Hepatocyte (in vitro differentiated cells): ENCODE measurements at places on chromosomes 5 and 9.

DNA sequence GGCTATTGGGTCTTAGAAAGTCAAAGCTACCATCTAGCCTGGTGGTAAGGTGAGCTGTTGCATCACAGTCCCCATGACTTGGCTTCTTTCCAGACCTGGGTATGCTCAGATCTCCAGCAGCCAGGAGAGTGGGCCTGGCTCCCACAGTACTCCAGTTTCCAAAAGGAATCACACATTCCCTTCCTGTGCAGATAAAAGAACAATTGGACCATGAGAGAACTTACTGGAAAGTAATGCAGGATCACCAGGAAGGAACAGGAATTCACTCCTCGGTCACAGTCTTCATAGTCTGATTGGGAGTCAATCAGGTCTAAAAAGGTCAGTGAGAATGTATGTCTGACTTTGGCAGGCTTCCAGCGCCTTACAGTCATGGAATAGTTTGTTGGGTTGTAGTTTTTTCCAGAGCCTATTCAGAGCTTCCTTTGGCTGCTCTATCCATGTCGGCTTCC is 47.8 kb upstream of the CD180 start:
- peak; percentile 42 for DNase-seq

- no peak for DNase-seq
Observed at GRCh38 chr5:38576442-38576841, 20.0 kb upstream of the LIFR start.

GRCh38 chr9:127628758-127629467 is 16.8 kb downstream of the STXBP1 start:
- no peak for DNase-seq

DNA sequence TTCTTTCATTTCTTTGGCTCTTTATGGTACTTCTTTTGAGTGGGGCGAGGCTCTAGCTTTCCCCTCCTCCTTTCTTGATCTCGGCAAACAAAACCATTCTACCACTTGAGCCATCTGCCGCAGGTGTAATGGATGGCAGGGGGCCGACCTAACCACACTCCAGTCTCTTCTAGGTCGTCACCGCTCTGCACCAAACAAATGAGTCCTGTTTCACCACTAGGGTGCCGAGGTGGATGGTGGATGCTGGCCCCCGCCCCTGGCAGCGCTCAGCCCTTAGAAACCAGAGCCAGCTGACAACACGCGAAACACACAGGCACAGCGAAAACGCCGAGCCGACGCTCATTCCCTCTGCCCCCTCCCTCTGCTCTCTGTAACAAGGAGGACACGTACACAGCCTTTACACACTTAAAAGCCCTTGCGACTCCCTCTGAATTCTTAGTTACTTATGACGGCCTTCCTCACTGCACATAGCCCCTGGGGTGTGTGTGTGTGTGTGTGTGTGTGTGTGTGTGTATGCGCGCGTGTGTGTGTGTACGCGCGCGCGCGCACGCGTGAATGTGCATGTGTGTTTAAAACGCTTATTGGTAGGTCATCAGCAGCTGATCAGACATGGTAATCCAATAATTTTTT is 199.4 kb downstream of the MEF2C start:
- no peak for DNase-seq

- DNase-seq = no peak
Observed at GRCh38 chr9:126591922-126592321, 21.8 kb upstream of the LMX1B start.

GRCh38 chr9:80320480-80320879 is 748.7 kb downstream of the TLE4 start:
- DNase-seq = no peak

DNA sequence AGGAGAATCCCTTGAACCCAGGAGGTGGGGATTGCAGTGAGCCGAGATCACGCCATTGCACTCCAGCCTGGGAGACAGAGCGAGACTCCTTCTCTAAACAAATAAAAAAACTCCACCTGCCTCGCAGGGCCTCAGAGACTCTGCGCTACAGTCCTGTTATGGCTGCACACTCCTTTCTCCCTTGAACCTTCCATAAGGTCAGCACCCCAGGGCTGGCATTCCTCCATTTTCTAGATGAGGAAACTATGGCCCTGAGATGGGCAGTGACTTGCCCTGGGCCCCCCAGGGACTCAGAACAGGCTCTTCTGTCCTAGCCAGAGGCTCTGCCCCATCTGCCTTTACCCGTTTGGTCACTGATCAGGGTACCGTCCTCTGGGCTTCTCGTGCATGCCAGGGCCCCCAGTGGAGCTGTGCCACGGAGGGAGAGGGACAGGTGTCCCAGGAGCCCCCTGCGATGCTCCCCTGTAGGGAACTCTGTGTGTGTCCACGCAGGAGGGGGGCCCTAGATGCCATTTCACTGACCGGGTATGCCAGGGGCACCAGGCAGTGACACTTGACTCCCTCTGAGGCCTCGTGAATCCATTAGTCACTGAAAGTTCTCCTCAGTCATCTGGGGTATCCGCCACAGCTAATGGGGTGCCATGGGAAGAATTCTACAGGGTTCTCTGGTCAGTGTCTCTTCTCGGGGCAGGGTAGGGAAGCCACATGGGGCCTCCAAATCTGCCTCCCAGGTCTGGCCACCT is 16.2 kb downstream of the RALGDS start:
- DNase-seq = no peak

DNA sequence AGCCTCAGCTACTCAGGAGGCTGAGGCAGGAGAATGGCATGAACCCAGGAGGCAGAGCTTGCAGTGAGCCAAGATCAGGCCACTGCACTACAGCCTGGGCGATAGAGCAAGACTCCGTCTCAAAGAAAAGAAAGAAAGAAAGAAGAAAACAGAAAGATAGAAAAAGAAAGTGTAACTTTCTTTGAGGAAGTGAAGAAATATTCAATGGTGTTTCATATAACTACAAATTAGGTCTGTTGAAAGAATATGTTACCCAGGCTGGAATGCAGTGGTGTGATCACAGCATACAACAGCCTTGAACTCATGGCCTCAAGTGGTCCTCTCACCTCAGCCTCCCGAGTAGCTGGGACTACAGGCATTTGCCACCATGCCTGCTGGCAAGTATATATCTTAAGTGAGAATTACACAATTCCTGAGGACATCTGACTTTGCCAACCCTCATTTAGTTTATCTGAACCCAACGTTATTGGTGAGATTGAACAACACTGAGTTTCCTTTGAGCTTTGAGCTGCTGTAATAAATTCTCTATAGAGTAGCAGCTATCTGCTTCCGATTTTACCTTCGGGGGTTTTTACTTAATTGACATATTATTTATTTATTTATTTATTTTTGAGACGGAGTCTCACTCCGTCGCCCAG is 2.0 kb upstream of the FAF2 start:
- no peak for DNase-seq

DNA sequence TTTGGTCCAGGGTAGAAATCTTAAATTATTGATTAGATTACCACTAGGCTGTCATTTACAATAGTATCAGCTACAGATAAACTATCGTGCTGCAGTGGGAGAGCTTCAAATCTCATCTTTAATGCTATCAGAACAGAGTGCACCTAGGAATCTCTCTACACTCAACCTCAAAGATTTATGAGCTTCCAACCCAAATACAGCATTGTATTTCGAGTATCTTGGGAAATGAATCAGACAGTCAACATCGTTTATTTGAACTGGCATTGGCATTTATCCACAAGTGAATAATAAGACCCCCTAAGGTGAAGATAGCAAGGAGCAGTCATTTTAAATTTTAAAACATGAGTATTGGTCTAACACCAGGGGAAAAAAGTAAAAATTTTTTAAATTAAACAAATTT is 1203.2 kb downstream of the CDH12 start:
- DNase-seq = no peak

- DNase-seq = no peak
Observed at GRCh38 chr5:141615991-141616720, 2.6 kb downstream of the DIAPH1 start.

DNA sequence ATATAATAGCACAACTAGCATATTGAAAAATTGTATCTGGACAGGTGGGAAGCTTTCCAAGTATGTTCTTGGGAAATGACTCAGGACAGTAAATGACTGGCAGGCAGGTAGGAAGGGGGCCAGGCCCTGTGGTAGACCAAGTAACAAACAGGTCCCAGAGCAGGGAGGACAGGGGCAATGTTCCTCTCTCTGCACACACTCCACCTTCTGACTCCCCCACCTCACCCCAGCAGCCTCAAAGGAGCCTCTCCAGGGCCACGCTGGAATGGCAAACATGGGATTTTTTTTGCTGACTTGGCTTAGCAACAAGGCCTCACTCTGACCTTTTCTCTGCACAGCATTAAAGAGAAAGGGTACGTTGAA is 31.1 kb upstream of the IQGAP2 start:
- peak; percentile 30 for DNase-seq

DNA sequence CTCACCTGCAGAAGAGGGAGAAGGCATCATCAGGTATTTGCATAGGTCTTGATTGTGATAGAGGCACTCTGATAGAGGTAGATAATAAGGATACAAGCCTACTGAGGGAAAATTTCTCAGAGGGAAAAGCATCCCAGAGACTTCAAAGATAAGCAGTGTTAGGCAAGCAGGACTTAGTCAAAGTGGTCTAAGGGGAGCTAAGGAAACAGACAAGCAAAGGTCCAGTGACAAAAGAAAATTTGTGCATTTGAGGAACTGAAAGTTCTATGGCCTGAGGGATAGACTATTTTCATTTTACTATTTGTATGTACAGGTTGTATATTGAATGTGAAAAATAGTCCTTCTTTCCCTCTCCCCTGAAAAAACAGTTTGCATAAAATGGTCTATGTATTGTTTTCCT is 27.4 kb downstream of the OXCT1 start:
- DNase-seq = no peak

GRCh38 chr9:16515879-16516301 is 354.6 kb downstream of the BNC2 start:
- DNase-seq = peak; percentile 37

DNA sequence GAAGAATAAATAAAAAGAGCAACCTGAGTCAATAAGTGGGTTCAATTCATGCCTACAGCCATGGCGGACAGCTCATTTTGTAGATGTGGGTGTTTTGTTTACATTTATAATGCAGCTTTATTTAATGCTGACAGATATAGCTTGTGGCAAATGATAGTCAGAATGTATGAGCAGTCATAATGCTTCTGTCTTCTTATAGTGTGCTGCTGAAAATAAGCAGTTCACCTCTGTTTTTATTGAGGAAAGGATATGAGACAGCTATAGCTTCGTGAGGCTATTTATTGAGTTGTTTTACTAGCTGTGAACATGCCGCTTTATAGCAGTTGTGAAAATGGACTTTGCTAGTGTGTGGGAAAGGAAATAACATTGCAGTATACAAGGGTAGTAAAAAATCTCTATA is 147.4 kb downstream of the PBX3 start:
- DNase-seq = no peak

DNA sequence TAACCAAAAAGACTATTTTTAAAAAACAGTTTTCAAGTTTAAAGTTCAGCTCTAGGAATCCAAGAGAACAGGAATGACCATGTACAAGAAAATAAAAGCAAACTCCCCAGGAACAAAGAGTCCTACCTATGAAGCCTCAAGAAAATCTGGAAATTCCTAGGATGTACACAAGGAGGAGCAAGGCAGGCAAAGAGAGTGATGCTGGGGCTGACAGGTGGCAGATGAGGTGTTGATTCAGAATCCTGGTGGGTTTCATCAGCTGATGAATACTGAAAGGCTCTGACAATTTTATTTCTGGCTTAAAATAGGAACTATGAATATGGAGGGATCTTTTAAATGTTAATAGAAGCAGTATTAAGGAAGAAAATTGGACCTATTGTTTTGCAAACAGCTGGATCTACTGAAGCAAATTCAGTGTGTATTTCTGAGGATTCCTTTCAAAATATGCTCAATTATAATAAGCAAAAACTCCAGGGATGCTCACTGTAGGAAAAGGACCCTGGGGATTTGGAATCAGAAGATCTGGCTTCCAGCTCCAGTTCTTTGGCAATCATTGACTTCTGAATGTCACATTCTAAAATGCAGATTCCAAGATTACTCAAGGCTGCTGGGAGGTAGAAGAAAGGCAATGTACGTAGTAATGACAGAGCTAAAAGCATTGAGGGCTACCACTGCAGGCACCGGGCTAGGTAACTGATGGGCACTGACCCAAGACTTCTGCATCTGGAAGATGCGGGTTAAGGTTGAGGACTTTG is 28.0 kb upstream of the SH3RF2 start:
- no peak for DNase-seq

GRCh38 chr5:92780057-92780456 is 801.0 kb downstream of the NR2F1-AS1 start:
- no peak for DNase-seq

- DNase-seq = no peak
Observed at GRCh38 chr5:139823757-139824355, 28.2 kb downstream of the PSD2 start.

GRCh38 chr9:20732118-20732517 is 48.1 kb downstream of the FOCAD start:
- no peak for DNase-seq

GRCh38 chr5:77649776-77650175 is 11.3 kb upstream of the OTP start:
- DNase-seq = no peak

DNA sequence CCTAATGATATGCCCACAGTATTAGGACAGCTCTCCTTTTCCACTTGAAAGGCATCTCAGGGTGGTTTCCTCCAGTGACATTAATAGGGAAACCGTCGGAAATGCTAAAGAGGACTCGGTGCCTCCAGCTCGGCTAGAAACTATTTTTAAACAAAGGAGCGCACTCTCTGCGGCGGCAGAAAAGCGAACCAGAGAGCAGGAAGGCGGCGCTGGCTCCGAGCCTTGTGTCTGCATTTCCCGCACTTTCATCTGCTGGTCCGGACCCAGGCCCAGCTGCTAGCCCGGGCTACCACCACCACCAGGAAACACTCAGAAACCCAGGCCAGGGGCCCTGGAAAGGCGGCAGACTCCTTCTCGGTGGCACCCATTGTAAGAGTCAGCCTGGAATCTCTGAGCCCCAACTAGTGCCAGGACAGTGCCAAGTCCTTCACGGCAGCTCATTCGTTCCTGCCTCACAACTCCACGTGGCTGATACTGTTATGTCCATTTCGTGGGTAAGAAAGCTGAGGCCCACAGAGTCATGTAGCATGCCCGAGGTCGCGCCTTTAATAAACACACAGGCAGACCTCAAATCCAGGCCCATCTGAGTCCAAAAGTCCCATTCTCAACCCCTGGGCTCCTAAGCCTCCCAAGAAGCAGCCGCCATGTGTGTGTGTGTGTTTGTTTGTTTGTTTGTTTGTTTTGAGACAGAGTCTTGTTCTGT is 73.9 kb downstream of the VAV2 start:
- no peak for DNase-seq

DNA sequence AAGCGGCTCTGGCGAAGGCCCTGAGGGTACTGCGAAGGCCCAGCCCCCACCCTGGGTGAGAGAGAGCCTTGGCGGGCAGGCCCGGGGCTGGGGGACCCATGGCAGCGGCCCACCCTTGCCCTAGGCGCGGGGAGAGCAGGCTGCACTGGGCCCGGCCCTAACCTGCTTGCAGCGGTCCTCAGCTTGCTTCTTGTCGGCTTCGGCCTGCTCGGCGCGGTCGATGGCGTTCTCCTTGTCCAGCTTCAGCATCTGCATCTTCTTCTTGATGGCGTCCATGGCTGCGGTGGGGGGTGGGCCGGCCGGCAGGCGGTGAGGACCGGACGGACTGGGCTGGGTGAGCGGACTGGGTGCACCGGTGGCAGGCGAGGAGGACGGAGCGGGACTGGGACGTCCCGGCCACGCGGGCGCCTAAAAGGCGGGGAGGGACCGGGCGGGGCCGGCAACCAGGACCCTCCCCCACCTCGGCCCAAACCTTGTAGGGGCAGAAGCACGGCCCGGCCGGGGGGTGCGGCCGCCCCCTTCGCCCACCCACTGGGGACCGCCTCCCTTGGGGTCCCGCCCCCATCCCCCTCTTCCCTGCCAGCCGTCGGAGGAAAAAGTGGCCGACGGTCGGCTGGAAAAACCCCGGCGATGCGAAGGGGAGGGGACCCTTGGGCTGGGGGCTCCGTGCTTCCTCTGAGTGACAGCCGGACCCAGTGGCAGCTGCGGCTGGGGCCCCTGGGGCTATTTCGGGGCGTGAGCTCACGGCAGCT is at the start of gene TPM2:
TSS of gene TPM2 (minus strand) at position 384 of the 752 bp plus-strand sequence. CDS start at position 276, 108 bp downstream.
- peak; percentile 60 for DNase-seq
